ENCODE measurements at places on chromosomes 6 and 20. TPM values are rescaled to one million over a fixed set of nuclear protein-coding genes. Genes with fewer than 3 reads are reported as not detected.

DNA sequence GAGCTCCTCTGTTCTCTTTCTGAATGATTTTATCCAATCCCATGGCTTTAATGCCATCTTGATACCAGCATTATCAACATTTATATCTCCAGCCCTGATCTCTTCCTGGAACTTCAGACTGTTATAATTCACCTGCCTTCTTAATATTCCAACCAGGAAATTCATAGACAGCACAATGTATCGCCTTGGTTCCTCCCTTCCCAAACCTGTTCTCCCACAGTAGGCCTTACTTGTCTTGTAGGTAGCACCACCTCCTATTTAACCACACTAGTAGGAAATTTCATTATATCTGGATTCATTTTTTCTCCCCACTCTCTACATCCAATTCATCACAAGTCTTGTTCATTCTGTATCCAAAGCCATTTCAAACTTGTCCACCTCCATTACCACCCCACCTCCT is 106.3 kb upstream of the SHLD1 start:
- no peak for DNase-seq

MCCD1 gene
- polyA plus RNA-seq = not detected

TAF4 gene
- polyA plus RNA-seq = 15.5 TPM

GRCh38 chr6:41535766-41536165 is 10.4 kb upstream of the FOXP4 start:
- no peak for DNase-seq
